ENCODE measurements at places on chromosomes 2 and 18.

GRCh38 chr2:186618696-186619095 is 28.8 kb downstream of the ITGAV start:
- no peak for DNase-seq

- DNase-seq = no peak
Observed at GRCh38 chr2:10452312-10452711, 4.2 kb upstream of the ODC1 start.

DNA sequence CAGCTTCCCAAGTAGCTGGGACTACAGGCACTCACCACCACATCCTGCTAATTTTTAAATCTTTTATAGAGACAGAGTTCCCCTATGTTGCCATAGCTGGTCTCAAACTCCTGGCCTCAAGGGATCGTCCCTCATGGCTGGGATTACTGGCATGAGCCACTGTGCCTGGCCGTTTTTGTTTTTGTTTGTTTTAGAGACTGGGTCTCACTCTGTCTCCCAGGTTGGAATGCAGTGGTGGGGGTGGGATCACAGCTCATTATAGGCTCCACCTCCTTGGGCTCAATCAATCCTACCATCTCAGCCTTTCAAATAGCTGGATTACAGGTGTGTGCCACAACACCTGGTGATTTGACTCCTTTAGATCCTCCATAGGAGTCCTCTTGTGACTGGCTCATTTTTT is 19.5 kb upstream of the ZDBF2 start:
- DNase-seq = no peak

GRCh38 chr2:237113026-237113795 is 27.5 kb downstream of the COPS8 start:
- no peak for DNase-seq

All from stimulated activated naive CD4-positive, alpha-beta T cell (primary cell).